ENCODE measurements at places on chromosomes 16 and 17.

DNA sequence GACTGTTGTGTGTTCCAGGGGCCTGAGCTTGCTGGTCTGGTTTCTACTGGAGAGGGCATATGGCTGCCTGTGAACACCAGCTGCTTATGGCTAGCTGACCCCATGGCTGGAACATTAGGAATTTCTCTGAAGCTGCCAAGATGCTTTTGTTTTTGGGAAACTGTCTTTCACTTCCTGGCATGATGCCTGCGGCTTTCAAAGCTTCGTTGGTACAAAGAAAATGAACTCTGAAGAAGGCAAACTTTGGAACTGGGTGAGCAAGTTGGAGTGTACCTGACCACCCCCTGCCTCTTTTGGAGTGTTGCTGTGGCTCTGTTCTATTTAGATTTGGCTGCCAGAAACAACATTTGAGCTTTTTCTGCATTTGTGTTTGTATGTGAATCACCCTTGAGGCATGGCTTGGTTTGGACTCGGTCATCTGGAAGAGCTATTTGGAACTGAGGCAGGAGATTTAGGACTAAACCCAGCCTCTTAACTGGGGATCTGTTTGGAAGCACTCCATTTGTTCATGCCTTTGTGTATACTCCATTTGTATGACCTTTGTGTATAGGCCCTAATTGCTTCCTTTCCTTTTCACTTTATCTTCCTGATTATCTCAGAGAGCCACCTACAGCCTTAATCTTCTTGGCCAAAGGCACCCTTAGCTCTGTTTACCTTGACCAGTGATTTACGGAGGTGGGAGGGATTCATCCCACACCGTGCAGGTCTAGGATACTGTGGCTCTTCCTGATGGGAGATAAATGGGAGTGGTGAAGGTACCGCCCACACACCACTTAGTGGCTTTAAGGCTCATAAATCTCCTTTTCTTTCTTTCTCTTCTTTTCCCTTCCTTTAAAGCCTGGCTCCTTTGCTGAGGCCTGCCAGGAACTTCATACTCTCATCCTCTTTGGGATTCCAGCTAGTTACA, 7.3 kb upstream of the CPHXL start:
- DNase-seq: no peak

GRCh38 chr17:4807605-4808377, 839 bp downstream of the PLD2 start:
- DNase-seq: no peak

DNA sequence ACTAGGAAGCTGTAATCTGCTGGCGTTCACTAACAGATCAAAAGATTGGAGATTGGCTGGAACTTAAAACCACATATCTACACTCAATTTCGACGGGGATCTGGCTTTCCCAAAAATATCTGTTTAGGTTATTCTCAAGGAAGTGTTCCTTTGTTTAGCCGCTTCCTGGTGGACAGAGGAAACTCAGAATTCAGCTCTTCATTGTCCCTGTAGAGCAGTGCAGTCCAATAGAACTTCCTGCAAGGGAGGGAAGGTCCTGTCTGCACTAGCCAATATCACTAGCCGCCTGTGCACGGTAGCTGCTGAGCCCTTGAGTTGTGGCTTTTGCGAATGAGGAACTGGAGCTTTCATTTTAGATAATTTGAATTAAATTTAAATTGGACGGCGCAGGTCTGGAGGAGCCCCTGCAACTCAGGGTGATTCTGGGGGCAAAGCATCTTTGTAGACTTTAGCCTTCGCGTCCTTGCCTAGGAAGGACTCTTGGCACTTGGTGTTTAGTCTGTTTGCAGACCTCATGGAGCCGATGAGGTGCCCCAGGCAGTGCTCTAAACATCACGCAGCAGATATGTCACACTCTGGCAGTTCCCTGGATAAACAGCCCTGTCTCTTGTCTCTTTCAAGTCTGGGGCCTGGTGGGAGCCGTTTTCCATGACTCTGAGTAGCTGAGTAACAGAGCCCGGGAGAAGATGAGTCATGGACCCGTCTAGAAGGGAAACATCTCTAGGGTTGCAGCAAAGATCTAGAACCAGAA, 122.2 kb downstream of the CCDC182 start:
- DNase-seq: peak; percentile 54

GRCh38 chr16:18047761-18048160, 288.8 kb downstream of the NPIPA8 start:
- no peak for DNase-seq

GRCh38 chr16:11411059-11411550, 65.8 kb downstream of the RMI2 start:
- no peak for DNase-seq

Data from COLO829 (cell line).